ENCODE measurements at places on chromosomes 11 and 22.

DNA sequence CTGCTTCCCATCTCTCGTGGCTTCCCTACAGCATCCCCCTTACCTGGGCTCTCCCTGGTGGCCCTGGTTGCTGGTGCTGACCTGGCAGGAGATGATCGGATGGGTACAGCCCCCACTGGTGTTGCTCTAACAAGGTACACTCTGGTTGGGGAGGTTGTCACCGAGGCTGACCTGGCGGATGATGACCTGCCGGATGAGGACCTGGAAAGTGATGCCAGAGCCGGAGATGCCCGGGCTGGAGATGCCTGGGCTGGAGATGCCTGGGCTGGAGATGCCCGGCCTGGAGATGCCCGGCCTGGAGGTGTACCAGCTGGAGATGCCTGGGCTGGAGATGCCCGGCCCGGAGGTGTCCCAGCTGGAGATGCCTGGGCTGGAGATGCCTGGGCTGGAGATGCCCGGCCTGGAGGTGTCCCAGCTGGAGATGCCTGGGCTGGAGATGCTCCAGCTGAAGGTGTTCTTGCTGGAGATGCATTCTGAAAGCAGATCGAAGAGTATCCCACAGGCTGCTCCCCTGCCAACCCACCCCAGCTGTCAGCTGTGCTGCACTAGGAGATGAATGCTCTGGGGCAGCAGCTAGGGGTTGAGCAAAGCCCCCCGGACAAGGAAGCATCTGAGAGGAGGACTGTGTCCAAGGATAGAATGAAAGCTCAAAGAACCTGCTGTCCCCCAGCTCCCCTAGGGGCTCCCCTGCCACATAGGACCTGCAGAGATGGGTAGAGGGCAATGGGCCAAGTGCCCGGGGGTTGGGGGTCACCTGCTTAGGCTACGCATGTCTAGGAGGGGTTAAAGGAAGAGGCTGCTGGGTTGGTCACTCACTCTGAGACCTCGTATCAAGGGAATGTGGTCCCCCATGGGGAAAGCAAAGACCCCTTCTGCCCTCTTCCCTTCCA lies 10.6 kb downstream of the TMPRSS13 start:
- peak; percentile 43 for DNase-seq

DNA sequence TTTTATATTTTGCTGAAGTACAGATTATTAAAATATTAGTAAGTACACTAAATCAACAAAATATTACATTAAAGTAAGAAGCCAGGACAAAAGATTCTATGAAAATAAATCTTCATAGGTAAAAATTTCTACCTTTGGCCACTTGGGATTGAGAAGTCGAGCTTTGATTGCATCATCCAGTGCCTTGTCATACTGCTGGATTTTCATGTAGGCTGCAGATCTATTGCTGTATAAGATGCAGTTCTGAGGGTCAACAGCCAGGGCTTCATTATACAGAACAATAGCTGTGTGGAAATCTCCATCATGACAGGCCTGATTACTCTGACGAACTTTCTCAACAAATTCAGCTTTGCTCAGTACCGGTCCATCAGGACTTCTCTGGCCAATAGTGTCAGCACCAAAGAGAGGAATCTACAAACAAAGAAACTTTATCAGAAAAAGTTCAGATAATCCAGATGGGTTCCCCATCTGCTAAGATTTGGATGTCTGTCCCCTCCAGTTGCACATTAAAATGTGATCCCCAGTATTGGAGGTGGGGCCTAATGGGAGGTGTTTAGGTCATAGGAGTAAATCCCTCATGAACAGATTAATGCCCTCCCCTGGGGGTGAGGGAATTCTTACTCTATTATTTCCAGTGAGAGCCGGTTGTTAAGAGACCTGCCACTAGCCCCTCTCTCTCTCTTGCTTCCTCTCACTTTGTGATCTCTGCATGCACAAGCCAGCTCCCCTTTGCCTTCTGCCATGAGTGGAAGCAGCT lies 50.0 kb downstream of the TTC28 start:
- no peak for DNase-seq

GRCh38 chr11:67366961-67367760 lies 6.2 kb downstream of the CLCF1 start:
- no peak for DNase-seq

GRCh38 chr11:65454311-65454695 lies 31.7 kb downstream of the NEAT1 start:
- DNase-seq: no peak

DNA sequence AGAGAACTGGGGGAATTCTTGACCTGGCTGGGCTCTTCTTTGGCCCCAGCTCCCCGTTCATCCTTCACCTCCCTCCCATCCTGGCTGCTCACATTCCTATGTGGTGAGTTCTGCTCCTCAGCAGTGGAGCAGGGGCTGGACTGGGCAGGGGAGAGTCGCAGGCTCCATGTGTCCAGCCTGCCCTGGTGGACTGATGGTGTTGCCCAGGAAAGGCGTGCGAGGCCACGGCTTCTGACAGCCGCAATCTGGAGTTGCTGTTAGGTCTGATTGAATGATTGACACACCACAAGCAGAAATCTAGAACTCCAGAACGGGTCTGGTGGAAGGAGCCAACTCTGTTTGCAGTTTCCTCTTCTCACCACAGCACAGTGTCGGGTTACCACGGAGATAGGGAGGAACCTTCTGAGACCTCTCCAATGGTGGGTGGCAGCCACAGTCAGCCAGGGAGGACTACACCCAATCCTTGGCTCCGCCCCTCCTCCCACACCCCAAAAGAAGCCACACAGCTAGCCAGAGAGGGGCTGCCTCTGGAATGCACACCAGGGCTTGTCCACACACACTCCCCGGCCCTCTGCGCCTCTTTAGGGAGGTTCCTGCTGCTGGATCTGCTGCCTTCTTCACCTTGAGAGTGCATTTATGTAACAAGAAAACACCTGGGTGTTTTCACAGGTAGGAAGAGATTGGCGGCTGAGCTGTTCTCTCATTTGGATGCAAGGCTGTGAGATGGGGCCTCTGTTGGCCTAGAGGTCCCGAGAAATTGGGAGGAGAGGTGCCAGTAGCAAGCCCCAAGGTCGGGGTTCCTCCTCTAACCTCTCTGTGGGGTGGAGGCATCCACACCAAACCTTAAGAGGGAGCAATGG lies 56.4 kb upstream of the CD44 start:
- DNase-seq: peak; percentile 89

GRCh38 chr11:64853709-64854108 lies 9.3 kb upstream of the CDC42BPG start:
- DNase-seq: no peak

GRCh38 chr11:77403211-77403610 lies 70.7 kb downstream of the PAK1 start:
- no peak for DNase-seq

DNA sequence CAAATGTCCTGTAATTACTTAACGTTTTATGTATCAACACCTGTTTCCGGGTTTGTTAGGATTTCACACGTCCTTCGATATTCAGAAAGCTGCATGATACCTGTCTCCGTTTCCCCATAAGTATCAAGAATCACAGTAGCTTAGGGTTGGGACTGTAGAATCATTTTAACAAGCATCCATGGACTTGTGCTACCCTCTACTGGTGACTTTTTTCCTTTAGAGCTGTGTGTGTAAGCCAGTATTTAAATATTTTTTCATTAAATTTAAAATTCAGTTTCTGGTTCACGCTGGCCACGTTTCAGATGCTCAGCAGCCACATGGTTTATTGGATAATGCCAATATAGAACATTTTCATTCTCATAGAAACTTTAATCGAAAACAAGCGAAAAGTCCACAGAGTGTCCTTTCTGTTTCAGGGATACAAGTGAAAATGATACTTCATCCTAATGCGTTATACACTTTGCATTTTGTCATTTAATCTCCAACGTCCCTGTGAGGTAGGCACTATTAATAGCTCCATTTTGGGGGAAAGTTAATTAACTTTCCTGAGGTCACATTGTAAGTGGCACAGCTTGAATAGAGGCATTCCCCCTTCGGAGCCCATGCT lies 61.5 kb upstream of the SLC25A18 start:
- no peak for DNase-seq

DNA sequence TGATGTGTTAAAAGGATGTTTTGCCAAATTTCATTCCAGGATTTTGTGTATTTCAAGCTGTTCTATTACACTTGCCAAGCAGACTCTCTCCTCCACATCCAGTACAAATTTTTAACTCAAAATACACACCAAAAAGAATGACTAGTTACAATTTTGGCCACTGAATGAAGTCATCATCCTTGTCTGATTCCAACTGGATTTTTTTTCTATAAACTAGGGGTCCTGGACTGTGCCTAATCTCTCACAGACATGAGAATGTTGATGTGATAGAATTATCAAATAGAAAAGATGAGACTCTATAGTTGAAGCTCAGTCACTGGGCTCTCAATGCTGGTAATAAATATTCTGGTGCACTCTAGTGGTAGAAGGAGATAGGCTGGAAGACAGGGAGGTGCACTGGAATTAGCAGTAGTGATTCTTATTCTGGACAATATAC lies 85.8 kb downstream of the FANCF start:
- no peak for DNase-seq

DNA sequence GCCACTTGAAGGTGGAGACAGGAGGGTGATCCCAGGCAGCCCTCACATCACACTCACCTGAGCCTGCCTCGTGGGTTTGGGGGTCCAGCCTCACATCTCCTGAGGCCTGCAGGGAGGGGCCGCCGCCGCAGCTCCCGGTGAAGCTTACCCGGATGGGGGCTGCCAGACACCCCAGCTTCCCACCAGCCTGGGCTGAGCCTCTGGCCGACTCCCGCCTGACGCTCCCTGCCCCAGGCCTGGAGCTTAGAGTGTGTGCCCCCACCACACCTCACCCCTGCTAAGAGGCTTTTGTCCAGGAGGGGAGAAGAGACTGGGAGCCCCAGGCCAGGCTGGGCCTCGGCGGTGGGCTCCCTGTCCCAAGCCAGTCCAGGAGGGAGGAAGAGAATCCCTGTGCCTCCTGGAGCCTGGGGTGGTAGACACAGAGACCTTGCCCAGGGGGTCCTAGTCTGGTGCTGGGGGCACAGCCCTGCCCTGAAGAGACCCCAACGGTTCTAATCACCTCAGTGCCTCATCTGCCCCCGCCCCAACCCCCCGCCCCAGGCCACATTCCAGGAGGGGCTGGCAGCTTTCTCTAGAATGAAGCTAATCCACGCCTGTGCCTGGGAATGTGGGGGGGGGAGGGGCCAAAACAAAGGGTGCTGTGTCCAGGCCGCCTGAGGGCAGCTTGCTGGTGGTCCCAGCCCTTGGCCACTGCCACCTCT lies at the start of gene SLC16A8:
SLC16A8 (minus strand) TSS at position 254 of the 701 bp plus-strand sequence. CDS start 1,311 bp downstream, outside the sequence.
- DNase-seq: no peak

DNA sequence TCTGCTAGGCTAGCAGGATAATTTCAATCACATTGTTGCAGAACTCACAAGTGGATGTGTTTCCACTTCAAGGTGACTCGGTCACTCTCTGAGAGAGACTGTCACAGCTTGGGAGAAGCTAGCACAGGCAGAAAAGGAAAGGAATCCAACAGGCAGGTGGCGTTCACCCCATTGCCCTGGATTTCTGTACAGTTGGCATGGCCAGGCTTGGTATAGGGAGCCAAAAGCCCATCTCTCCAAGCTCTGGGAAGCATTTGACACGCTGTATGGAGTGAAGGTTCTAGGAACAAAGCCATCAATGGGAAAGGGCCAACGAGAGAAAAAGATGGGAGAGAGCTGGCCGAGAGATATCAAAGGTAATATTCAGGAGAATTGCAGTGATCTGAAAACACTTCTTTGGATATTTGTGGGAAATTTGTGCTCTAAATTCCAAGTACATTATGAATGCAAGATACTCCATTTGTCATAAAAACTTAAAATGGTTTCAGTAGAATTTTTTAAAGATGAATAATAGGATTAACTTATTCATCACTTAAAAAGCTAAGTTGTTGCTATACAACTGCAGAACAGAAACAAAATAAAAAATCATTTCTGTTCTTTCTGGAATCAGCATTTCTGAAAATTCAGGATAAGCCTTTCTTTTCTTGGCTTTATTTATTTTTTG lies 223.5 kb upstream of the NTM start:
- no peak for DNase-seq

DNA sequence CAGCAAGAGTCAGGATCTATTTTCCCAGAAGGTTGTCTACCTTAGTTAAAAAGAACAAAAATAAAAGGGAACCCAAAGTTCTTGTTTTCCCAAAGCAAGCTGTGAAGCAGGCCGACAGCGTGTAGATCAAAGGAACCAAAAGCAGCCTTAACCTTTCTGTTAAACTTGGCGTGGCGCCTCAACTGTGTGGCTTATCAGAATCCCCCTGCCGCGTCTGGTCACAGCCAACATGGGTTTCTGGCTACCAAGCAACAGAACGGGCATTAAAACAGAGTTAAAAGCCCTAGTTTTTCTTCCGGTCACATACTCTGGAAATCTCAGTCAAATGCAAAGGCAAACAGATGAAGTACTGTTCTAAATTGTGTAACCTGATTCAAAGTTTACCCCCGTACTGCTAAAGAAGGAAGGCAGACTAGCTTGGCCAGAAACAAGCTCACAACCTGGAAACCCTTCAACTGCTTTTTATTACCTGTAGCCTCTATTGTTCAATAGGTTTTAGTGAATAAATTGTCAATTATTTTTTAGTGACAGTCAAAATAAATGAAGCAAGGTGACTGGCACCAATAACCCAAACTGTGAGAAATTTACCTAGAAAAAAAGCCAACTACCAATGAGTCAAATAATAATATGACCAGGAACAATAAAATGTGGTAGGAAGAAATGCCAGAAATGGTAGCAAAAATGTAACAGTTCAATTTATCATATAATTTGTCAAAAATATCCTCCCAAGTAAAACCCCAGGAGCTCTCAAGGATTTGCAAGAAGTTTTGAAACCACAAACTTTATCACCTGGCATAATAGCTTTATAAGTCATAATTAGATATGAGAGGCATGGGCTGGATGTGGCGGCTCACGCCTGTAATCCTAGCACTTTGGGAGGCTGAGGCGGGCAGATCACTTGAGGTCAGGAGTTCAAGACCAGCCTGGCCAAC lies 21.4 kb downstream of the CHKA start:
- peak; percentile 64 for DNase-seq

- DNase-seq: no peak
These were observed 79.1 kb upstream of the SCUBE2 start for GRCh38 chr11:9170450-9170849.

DNA sequence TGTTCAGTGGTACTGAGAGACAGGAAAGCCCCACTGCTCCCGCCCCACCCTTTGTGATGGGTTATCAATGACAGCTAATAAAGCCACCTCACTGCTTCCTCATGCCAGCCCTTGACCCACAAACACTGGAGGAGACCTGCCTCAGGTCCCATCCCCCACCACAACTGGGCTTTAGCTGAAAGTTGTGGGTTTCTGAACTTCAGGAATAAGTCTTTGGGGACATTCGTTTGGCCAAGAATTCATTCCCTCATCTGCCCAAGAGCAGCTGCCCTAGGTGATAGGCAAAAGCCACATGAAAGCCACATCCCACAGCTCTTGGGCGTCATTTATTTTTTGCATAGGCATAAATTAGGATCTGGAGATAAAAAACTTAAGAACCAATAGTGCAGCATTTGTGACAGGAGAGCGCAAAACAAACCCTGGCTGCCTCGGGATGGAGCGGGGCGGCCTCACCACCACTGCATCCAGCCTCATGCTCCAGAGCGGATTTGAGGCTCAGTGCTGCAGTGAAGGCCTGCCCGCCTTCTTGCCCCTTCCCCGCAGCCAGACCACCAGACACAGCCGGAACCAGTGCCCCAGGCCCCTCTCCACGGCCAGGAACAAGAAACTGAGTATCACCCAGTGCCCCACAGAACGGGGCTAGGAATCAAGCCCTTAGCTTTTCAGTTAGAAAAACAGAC lies 21.2 kb downstream of the SUN2 start:
- no peak for DNase-seq
